ENCODE measurements at places on chromosomes 11 and 22.

DNA sequence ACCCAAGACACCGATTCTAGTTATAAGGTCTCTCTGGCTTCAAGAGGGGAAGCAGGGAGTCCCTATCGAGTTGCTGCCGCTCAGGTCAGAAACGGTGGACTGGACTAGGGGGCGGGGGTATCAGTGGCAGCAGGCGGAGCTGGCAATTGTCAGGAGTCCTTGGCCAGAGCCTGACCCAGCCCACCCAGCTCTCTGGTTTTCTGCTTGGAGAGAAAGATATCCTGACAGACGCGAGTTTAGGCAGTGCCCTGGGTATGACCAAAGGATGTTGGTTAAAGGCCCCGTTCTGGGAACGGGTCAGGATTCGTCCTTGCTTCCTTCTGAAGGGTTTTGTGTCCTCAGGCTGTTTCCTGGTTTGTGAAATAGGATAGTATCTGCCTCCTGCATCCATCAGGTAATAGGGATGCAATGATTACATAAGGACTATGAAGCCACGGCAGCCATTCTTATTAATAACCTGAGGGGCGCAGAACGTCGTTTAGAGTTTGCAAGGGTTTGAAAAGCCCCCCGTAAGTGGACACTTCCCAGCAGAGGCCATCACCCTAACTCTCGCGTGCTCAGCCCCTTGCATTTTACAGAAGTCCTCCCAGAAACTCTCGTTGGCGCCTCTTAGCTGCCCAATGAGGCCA is 700 bp upstream of the DEPDC5 start:
- peaks cover 42% of the 10 kb centered on the region for H3K4me1 ChIP-seq
- H3K27ac ChIP-seq, result peak overlapping the region; percentile 99
- peak; percentile 68 for DNase-seq
- H3K4me3 ChIP-seq, result peak overlapping the region; percentile 96
- H3K36me3 ChIP-seq, result no peaks in the 10 kb centered on the region
- H3K27me3 ChIP-seq, result no peaks in the 10 kb centered on the region

- peak overlapping the region; percentile 50 for H3K27ac ChIP-seq
- H3K27me3 ChIP-seq, result no peaks in the 10 kb centered on the region
- H3K4me1 ChIP-seq, result peaks cover 16% of the 10 kb centered on the region
- no peak for DNase-seq
- no peaks in the 10 kb centered on the region for H3K36me3 ChIP-seq
- H3K4me3 ChIP-seq, result no peak overlapping the region
Observed at GRCh38 chr11:7688238-7688826, 15.0 kb upstream of the CYB5R2 start.

DNA sequence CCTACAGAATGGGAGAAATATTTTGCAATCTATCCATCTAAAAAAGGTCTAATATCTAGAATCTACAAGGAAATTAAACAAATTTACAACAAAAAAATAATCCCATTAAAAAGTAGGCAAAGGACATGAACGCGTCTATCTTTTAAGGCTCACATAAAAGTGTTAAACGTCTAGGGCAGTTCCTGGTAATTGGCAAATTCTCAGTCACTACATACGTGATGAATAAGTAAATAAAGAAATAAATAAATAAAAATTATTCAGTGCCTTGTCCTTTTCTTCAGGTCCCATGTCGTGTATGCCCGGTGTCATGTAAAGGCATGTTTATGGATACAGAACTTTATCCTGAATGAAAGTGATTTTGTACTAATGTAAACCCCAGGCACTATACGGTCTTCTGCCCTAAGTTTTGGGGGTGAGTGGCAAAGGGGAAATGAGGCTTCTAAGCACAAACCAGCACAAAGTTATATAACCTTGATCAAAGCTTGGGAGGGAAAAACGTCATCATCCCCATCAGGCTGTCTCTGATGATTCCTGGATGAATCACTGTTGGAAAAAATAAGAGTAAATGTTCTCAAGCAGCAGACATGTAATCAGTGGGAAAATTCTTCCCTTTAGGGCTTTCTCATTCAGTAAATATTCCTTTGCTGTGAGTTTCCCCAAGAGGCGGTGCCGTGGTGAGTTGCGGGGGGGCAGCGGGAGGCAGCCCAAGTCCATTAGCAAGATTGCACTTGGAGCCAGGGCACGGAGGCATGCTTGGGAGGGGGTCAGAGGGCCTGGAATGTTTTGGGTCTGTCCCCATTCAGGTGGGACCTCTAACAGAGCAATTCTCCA is 30.4 kb upstream of the MICAL2 start:
- H3K27ac ChIP-seq, result no peak overlapping the region
- no peak overlapping the region for H3K4me3 ChIP-seq
- peaks cover 21% of the 10 kb centered on the region for H3K4me1 ChIP-seq
- no peaks in the 10 kb centered on the region for H3K36me3 ChIP-seq

- H3K27me3 ChIP-seq, result peaks cover 11% of the 10 kb centered on the region
- H3K27ac ChIP-seq, result peak overlapping the region; percentile 95
- H3K36me3 ChIP-seq, result peaks cover 10% of the 10 kb centered on the region
- peaks cover 37% of the 10 kb centered on the region for H3K4me1 ChIP-seq
Observed at GRCh38 chr11:45149483-45150056, 3.1 kb downstream of the PRDM11 start.

DNA sequence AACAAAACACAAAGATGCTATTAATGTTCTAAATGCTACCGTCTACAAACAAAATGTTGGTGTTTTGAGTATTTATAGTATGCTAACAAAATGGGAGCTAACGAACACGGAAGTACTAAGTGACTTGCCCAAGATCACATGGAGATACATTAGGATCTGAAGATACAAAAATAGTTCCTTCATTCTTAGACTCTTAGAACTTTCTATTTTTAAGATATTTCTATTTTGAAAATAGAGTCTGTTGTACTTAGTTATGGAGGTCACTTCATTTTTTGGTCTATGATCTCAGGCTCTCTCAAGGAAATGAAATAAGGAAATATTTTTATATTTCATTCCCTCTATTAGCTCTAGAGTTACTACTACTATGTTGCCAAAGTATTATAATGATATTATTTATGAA is 64.2 kb downstream of the APOL5 start:
- no peak for DNase-seq
- H3K4me1 ChIP-seq, result peaks cover 28% of the 10 kb centered on the region

GRCh38 chr22:35509451-35509850 is 31.2 kb upstream of the RASD2 start:
- H3K27me3 ChIP-seq, result peaks cover 12% of the 10 kb centered on the region
- DNase-seq, result no peak
- peaks cover 20% of the 10 kb centered on the region for H3K4me1 ChIP-seq
- H3K36me3 ChIP-seq, result no peaks in the 10 kb centered on the region
- H3K4me3 ChIP-seq, result no peak overlapping the region

GRCh38 chr22:20439556-20439927 is 1.9 kb upstream of the SCARF2 start:
- peaks cover 11% of the 10 kb centered on the region for H3K36me3 ChIP-seq
- H3K27me3 ChIP-seq, result peaks cover 26% of the 10 kb centered on the region
- DNase-seq, result no peak
- peak overlapping the region; percentile 43 for H3K27ac ChIP-seq

DNA sequence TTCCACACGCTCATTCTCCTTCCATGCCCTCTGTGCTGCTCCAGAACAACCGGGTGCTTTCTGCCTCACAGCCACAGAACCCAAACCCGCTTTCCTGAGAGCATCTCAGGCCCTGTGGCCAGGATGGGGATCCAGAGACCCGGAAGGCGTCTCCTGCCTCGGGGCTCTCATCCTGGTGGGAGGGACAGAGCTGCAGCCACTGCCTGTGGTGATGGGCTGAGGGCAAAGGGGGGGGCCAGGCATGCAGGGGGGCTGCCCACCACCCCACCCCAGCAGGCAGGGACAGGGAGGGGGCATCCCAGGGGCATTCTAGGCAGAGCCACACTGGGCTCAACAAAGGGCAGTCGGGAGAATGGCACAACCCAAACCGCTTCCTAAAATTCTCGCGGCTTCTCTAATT is 41.4 kb downstream of the CERK start:
- peaks cover 11% of the 10 kb centered on the region for H3K36me3 ChIP-seq
- DNase-seq, result no peak
- H3K27ac ChIP-seq, result no peak overlapping the region

GRCh38 chr22:23534851-23535717 is 45.0 kb downstream of the IGLL1 start:
- H3K4me1 ChIP-seq, result peaks cover 64% of the 10 kb centered on the region
- H3K4me3 ChIP-seq, result peak overlapping the region; percentile 59
- peaks cover 29% of the 10 kb centered on the region for H3K27me3 ChIP-seq
- no peak for DNase-seq

- peaks cover 18% of the 10 kb centered on the region for H3K27me3 ChIP-seq
- H3K4me1 ChIP-seq, result peaks cover 25% of the 10 kb centered on the region
- H3K4me3 ChIP-seq, result no peak overlapping the region
- no peaks in the 10 kb centered on the region for H3K36me3 ChIP-seq
- H3K27ac ChIP-seq, result peak overlapping the region; percentile 7
Observed at GRCh38 chr11:11403763-11404725, 51.0 kb upstream of the CSNK2A3 start.

DNA sequence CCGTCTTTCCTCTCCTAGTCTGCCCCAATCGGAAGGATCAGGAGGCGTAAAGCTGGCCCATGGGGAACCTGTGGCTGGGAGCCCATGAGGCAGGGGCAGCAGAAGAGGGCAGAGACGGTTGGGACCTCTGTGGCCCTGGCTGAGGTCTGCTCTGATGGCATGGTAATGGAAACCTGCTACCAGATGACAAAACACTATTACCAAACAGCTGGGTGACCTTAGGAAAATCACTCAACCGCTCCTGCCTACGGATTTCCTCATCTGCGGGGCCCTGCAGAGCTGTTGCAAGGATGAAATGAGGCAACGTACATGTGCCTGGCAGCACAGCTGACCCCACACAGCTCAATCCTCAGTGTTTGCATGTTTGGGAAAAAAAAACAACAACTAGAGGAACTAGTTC is 4.6 kb downstream of the AP5B1 start:
- DNase-seq, result peak; percentile 44
- no peaks in the 10 kb centered on the region for H3K36me3 ChIP-seq
- no peaks in the 10 kb centered on the region for H3K27me3 ChIP-seq
- H3K4me1 ChIP-seq, result no peaks in the 10 kb centered on the region

- H3K4me3 ChIP-seq, result no peak overlapping the region
- H3K36me3 ChIP-seq, result no peaks in the 10 kb centered on the region
- DNase-seq, result no peak
- peak overlapping the region; percentile 75 for H3K27ac ChIP-seq
- no peaks in the 10 kb centered on the region for H3K27me3 ChIP-seq
- peaks cover 37% of the 10 kb centered on the region for H3K4me1 ChIP-seq
Observed at GRCh38 chr11:10667521-10667885, 26.1 kb downstream of the IRAG1 start.

GRCh38 chr11:45615182-45615792 is 50.1 kb downstream of the CHST1 start:
- no peak for DNase-seq
- peaks cover 23% of the 10 kb centered on the region for H3K27me3 ChIP-seq
- H3K27ac ChIP-seq, result no peak overlapping the region

GRCh38 chr11:108170184-108170583 is 48.8 kb downstream of the ACAT1 start:
- H3K36me3 ChIP-seq, result peaks cover 28% of the 10 kb centered on the region
- DNase-seq, result no peak
- no peak overlapping the region for H3K4me3 ChIP-seq
- H3K27ac ChIP-seq, result no peak overlapping the region
- no peaks in the 10 kb centered on the region for H3K4me1 ChIP-seq
- H3K27me3 ChIP-seq, result no peaks in the 10 kb centered on the region

DNA sequence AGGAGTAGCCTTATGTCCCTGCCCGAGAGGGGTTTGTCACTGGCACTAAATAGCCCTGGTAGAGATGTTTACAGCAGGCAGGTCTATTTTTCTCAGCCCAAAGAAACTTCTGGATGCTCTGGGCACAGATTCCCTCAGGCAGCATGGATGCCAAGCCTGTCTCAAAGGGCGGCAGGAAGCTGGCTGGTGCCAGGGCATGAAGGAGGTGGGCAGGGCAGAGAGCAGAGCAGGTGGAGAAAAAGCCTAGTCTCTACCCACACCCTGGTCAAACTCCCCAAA is 4.1 kb upstream of the GAS2L1 start:
- H3K27me3 ChIP-seq, result no peaks in the 10 kb centered on the region
- DNase-seq, result no peak
- H3K4me3 ChIP-seq, result no peak overlapping the region
- no peak overlapping the region for H3K27ac ChIP-seq

GRCh38 chr11:10930224-10930971 is 72.5 kb upstream of the ZBED5 start:
- H3K4me1 ChIP-seq, result peaks cover 36% of the 10 kb centered on the region
- no peaks in the 10 kb centered on the region for H3K36me3 ChIP-seq
- peak overlapping the region; percentile 83 for H3K27ac ChIP-seq
- no peak for DNase-seq
- peak overlapping the region; percentile 89 for H3K4me3 ChIP-seq
- no peaks in the 10 kb centered on the region for H3K27me3 ChIP-seq

DNA sequence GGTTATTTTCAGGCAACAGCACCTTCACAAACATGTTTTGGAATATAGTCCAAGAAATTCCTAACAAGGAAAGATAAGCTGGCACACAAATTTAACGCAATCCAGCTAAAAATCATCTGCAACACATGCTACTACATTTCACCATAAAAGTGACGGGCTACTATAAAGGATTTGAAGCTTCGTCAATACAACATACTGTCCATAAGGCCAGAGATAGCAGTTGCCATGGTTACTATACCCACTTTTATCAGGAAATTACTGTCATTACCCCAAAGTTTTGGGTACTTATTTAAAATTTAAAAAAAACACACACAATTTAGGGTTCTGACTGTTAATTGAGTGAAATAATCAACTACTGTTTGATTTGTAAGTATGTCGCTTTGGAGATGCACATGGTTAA is 6.9 kb downstream of the PHF21A start:
- H3K27me3 ChIP-seq, result no peaks in the 10 kb centered on the region
- peak overlapping the region; percentile 35 for H3K27ac ChIP-seq
- peaks cover 3% of the 10 kb centered on the region for H3K36me3 ChIP-seq
- no peak overlapping the region for H3K4me3 ChIP-seq

- H3K27ac ChIP-seq, result no peak overlapping the region
- H3K27me3 ChIP-seq, result peaks cover 36% of the 10 kb centered on the region
- DNase-seq, result no peak
- no peaks in the 10 kb centered on the region for H3K36me3 ChIP-seq
Observed at GRCh38 chr22:35498026-35498800, 42.4 kb upstream of the RASD2 start.

DNA sequence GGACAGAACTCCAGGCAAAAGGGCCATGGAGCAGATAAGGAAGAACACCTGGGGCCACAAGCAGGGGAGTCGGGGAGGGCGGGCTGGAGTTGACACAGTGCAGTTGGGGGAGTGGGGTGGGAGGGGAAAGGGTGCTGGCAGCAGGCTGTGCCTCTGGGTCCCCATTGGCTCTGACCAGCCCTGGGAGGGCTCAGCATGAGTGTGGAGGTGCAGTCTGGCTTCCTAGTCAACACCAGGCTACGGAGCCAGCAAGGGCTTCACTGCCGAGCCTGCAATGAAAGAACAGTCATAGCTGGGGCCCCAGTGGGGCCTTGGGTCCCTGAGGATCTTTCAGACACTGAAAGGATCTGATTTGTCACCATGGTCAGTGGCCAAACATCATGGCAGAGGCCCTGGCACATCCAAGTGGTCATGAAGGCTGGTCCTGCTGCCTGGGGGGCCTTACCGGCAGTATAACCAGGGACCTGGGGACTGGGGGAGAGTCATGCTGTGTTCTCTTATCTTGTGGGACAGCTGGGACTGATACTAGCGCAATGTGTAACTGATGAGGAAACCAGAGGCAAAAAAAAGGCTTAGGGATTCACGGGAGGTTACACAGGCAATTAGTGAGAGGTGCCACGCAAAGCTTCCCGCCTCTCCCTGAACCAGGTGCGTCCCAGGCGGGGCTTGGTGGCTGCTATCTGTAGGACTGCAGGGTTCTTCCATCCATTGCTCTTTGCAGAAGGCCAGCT is 11.6 kb downstream of the SLC37A2 start:
- peaks cover 16% of the 10 kb centered on the region for H3K4me1 ChIP-seq
- H3K27ac ChIP-seq, result no peak overlapping the region
- no peaks in the 10 kb centered on the region for H3K36me3 ChIP-seq

GRCh38 chr11:68828957-68829356 is 12.8 kb downstream of the CPT1A start:
- H3K36me3 ChIP-seq, result no peaks in the 10 kb centered on the region
- DNase-seq, result no peak
- no peak overlapping the region for H3K27ac ChIP-seq
